ENCODE measurements at places on chromosomes 4 and X. TPM values are rescaled to one million over a fixed set of nuclear protein-coding genes. Genes with fewer than 3 reads are reported as not detected.

GRCh38 chr4:66564901-66565651, 894.8 kb upstream of the EPHA5 start:
- no peak for DNase-seq

DNA sequence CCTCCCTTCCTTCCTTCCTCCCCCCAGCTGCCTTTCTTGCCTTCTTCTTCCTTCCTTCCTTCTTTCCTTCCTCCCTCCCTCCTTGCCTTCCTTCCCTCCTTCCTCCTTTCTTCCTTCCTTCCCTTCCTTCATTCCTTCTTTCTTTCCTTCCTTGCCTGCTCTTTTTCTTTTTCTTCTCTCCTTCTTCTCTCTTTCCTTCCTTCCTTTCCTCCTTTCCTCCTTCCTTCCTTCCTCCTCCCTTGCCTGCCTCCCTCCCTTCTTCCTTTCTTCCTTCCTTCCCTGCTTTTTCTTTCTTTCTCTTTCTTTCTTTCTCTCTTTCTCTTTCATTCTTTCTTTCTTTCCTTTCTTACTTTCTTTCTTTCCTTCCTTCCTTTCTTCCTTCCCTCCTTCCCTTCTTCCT, 49.1 kb downstream of the STK32B start:
- DNase-seq: no peak

- no peak for DNase-seq
These were observed 240.5 kb downstream of the GRIA3 start for GRCh38 chrX:123424546-123424945.

- DNase-seq: no peak
These were observed 14.4 kb upstream of the SOD3 start for GRCh38 chr4:24780936-24781495.

- DNase-seq: no peak
These were observed 33.0 kb upstream of the ARHGAP6 start for GRCh38 chrX:11698702-11699101.

DNA sequence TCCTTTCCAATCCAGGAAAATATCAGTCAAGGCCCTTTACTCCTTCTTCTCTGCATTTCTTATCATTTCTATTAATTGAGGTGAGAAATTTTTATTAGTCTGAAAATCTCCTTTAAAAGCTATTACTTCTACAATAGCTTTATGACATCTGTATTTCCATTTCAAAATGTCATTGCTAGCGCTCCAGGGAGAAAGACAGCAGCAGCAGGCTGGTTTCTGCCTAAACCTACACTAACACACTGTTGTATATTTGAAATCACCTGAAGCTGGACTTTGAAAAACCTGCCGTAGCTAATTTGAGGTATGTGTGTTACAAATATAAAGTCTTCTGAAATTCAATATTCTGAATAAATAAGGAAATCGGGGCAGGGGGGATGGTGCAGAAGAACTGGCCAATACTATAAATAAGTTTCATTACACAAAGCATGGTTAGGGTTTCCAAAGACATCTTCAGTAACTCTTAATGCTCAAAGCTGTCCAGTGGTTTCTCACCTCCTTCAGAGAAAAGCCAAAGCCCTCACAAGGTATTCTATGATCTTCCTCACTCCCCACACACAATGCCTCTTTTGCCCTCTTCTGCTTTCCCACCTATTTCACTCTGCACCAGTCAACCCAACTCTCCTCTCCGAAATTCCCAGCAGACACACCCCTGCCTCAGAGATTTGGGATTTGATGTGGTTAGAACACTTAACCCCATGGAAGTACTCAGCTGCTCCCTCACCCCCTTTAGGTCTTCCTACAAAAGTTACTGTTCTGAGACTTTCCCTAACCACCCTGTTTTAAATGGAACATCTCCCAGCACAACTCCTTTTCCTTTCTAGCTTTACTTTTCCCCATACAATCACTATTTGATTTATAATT, 122.7 kb downstream of the PPP3CA start:
- no peak for DNase-seq

GRCh38 chrX:13533726-13534125, 35.7 kb upstream of the EGFL6 start:
- no peak for DNase-seq

DNA sequence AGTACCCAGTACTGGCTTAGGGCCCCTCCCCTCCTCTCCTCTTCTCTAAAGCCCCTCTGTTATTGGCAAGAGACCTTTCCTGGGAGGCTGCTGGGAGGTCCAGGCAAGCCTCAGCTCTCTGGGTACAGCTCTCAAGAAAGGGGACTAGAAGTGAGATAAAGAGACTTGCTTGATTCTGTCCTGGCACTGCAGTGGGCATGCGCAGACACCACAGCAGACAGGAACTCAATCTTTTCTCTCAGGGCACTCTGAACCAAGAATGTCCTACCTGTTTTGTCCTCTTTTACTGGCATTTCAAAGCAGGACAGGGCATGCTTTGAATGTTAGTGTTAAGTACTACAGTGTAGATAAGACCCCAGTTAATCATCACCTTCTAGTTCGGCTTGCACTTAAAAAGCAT, 74.9 kb downstream of the NYX start:
- DNase-seq: no peak

GRCh38 chr4:183380901-183381300, 58.7 kb upstream of the CLDN24 start:
- DNase-seq: no peak

- DNase-seq: no peak
These were observed 590.0 kb downstream of the FSTL5 start for GRCh38 chr4:161573836-161574235.

The RAB41 gene
- total RNA-seq: not detected

- DNase-seq: no peak
These were observed 867.6 kb upstream of the PCDH7 start for GRCh38 chr4:29852537-29852936.

GRCh38 chr4:16739997-16740624, 158.3 kb downstream of the LDB2 start:
- DNase-seq: no peak

The MTTP gene
- total RNA-seq: not detected

The CDX4 gene
- not detected for total RNA-seq

The ERCC6L gene
- total RNA-seq: 0.13 TPM

DNA sequence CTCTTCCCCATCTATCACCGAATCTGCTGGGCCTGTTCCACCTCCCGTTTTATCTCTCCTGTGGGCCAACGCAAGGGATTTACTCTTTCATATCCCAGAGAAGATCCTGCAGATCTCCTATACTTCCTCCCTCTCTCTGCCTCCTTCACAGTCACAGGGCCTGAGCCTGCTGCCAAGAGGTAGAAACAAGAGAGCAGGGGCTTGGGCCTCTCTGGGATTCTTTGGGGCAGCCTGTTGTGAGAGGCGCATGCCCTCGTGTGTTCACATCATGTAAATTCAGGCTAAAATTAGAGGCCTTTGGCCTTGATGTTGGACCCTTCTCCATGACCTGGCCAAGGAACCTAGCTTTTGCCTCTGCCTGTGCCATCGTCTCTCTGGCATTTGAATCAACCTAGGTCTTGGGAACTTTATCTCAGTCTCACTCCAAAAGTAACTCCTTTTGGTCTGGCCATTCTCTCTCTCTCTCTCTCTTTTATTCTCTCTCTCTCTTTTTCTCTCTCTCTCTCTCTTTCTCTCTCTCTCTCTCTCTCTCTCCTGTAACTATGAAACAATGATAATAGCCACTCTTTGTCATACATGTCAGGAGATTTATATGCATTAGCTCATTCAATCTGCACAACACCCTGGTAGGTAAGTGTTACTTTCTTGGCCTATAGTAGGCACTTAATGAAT, 20.0 kb upstream of the EFNB1 start:
- no peak for DNase-seq

DNA sequence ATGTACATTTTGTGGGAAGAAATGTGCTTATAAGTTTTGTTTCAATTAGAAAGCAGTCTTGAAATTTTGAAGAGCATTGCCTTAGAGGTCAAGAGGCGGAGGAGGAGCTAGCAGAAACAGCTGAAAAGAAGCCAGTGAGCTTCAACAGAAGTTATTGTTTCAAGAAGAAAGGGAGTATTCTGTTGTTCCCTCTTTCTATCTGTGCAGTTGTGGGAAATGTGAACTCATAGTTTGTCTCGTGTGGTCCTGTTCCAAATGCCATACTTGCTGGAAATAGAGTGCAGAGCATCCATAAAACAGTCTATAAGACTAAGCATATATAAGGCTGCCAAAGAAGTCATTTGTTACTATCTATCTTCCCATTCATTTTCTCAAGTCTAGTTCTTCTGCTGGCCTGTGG, 1015.7 kb downstream of the DMD start:
- no peak for DNase-seq

DNA sequence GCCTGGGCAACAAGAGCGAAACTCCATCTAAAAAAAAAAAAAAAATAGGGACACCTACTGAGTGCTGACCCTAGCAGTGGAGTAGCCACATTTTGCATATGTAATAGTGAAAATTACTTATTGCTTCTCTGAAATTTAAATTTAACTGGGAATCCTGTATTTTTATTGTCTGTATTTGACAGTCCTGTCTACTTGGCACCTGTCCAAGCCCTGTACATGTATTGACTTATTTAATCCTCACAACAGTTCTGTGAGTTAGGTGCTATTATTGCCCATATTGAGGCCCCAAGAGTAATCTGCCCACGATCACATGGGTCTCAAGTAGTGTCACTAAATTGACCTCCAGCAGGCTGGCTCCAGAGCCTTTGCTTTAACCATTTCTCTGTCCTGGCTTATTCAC, 81.6 kb downstream of the WDR19 start:
- no peak for DNase-seq

DNA sequence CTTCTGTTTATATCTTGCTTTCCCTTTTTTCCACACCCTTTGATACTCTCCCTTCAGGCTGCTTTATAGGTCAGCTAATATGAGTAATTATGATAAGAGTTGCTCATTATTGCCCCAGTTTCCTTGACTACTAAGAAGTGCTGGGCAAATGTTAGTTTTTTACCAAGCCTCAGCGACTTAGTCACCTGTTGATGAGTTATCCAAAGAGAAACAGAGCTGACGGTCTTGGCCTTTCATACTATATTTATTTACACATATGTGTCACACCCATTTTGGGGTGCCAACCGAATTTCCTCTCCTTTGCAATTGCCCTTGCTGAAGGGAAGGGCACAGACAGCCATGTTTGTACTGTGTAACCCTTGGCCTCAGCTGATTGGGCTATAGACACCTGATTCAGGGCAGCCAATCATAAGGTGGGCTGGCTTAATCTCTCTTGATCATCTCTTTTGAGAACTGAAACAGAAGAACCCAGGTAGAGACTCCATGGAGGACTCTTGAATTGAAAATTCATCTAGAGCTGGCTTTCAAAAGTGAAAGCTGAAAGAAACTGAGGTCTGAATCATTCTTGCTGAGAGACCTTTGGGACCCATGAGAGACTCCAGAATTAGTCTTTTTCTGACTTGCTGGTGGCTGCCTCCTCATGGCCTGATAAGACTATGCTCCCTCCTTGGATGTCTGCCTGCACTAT, 111.7 kb upstream of the RPS6KA3 start:
- no peak for DNase-seq
